ENCODE measurements at places on chromosomes 12 and 14.
A peak's percentile ranks its signal among the peaks of the same experiment; 100 is the strongest.

DNA sequence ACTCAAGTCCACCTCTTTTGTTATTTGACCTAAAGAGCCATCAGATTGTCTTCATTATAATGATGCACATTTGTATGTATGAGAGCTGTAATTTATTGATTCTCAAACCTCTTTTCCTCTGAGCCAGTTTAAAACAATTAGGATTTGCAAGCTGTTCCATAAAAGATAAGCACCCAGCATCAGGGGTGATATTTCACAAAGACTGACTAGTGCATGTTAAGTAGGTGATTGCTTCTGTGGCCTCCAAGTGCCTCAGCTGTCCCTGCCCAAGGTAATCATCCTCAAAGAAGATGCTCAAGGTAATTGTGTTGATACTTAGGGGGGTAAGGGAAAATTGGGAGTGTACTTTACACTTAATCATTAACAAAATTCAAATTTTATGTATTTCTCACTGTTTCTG, 18.2 kb downstream of the CEP128 start:
- no peak for DNase-seq

DNA sequence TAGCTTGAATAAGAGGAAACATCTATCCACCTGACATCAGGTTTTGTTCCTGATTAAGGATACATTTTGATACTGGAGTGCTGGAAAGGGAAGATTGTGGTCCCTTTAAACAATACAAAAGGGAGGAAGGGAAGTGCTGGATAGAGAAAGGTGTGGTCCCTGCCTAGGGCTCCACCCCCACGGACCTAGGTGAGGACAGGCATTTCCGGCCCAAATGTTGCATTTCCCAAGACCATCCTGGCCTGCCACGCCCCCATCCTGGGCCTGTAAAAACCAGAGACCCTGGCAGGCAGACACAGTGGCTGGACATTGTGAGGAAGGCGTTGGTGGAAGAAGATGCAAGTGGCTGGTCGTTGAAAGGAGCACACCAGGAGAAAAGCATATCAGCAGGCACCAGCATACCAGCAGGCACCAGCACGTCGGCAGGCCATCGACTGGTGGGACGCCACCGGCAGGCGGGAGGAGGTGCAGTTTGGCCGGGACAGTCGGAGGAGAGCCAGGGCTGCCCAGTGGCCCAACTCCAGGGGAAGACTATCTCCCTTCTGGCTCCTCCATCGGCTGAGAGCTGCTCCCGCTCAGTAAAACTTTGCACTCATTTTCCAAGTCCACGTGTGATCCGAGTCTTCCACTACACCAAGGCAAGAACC, 53.2 kb upstream of the AMN1 start:
- no peak for DNase-seq

DNA sequence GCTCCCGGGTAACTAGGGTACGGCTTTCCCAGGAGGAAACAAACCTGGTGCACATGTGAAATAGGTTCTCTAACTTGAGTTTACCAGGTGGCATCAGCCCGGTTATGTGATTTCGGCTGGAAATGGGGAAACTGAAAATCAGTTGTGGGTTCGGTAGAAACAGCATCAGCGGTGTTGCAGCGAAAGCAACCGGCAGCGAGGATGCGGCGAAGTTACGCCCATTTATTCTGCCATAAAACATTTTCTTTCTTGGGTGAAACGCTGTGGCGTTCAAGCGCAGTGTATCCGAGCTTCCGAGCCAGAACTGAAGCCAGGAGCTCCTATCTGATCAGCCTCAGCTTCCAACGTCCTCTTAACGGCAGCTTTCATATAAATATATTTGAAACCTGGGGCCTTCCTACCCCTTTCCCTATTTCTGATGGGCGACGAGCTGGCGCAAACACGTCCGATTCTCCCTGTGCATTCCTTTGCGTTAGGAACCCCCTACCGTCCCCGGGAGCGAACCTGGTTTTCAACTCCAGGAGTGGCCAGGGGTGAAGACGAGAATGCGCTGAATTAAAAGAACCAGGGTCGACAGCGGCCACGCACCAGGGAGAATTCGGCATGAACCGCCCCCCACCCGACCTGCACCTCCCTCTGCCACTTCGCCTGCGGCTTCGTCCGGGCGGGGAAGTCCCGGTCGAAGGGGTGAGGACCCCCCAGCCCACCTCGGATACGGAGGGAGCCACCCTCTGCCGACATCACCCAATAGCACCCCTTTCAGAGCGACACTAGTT, 1.6 kb downstream of the DPF3 start:
- DNase-seq: peak; percentile 13

GRCh38 chr12:5444520-5444919, 12.6 kb downstream of the NTF3 start:
- DNase-seq: no peak

DNA sequence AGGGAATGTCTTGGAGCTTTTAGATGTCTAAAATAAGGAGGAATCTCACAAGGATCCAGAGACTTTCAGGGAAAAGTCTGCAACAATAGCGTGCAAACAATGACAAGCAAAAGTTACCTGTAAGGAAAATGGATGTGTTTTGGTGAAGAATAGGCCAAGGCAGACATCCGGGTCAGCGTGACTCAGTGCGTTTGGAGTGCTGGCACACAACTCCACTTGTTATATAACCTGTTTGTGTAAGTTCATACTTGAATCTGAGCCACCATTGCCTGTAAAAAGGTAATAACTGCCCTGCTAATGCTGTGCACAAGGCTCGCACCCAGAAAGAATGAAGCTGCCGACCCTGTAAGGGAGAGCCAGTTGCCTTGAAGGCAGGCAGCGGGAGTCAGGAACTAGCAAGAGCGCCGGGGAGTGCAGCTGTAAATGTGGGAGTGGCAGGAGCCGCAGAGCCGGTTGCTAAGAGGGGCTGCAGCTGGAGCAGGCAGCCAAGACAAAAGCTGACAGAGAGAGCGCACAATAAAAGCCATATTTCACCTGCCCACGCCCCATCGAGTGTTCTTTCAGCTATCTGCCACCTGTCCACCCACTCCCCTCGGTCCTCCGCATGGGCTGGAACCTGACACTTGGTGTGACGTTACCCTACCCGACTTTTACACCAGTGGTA, 638.5 kb upstream of the MIS18BP1 start:
- DNase-seq: no peak

GRCh38 chr14:66982247-66982646, 207.0 kb upstream of the GARIN2 start:
- no peak for DNase-seq

- no peak for DNase-seq
Measured at GRCh38 chr12:44563486-44563885, 312.6 kb downstream of the NELL2 start.

- DNase-seq: no peak
Measured at GRCh38 chr12:130665753-130666152, 50.3 kb downstream of the RIMBP2 start.

GRCh38 chr12:114013575-114014345, 47.6 kb upstream of the RBM19 start:
- no peak for DNase-seq

DNA sequence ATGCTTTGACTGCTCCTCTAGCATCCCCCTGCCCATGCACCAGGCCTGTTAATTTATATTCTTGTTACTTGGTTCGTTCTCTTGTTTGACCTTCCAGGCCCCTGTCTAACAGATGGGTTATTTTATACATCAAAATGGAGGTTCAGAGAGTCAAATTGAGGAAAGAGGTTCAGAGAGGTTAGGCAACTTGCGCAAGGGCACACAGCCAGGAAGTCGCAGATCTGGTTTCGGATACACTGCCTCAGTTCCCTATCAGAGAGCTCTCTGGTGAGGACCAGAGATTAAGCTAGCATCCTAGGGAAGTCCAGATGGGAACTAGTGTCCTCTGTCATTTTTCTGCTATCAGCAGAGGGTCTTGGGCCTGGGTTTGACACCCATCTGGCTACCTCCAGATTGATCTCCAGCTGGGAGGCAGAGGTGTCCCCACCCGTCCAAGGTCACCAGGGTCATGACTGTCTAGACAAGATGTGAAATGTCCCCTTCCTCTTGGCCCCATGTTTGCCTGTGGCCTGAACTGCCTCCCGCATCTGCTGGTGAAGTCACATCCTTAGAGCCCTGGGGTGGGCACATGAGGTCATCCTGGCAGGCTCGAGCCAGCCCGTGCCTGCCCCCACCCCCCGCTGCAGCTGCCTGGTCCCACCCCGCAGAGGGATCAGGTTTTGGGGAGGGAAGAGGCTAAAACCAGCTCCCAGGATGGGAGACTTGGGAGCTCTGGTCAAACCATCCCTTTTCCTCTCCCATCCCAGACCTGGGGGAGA, 84.3 kb upstream of the NCOR2 start:
- DNase-seq: no peak

GRCh38 chr12:93536111-93536765, 36.2 kb upstream of the SOCS2 start:
- DNase-seq: no peak

DNA sequence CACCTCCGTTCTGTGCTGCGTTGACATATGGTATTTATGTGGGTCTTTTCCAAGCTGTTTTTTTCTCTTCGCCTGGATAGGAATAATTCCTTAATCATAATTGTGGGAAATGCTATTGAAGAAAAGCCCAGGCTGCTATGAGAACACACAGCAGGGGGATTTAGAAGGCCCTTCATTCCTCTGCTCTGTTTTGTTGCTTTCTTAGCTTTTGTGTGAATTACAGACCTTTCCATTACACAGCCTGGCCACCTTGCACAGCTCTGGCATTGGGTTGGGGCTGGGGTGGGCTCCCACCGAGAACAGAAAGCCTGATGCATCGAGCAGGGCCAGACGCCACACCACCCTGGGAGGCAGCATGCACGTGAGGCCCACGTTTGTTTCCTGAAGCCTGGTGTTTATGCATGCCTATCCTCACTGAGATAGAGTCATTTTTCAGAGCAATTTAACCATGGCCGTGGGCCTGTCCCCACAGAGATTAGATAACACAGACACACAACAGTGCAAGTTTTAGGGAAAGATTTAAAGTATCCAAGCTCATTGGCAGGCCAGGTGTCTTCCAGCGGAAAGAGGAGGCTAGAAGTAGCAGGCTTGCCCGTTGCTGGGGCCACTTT, 287.6 kb upstream of the PWP1 start:
- DNase-seq: no peak

- DNase-seq: no peak
Measured at GRCh38 chr12:50053583-50053982, 3.8 kb upstream of the ASIC1 start.

- no peak for DNase-seq
Measured at GRCh38 chr12:66491853-66492252, 187.0 kb downstream of the GRIP1 start.

DNA sequence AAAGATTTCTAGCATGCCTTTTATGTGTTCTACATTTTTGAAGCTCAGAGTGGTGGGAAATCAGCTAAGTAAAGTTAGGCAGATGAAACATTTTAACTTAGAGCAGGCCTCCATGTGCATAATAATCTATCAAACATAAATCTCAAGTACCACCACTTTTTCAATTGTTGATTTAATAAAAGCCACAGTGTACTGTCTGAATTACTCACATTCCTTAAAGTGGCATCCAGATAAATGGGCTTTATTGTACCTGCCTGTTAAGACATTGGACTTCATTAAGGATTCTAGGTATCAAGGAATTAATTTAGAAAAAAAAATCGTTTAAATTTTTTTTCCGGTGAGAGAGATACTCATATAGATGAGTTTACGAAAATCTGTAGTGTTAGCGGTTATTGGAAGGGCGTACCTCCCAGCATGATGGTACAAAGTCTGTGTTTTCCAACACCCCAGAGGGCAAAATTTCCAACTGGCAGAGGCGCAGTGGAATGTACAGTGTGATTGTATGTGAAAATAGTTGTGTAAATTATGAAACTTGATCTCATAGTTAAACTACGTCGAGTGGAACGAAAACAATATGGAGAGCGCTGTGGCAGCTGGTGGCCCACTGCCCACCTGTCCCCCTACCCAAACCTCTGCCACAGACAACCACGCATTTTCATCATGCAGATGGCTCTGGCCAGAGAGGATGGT, 25.0 kb downstream of the ELK3 start:
- DNase-seq: no peak

DNA sequence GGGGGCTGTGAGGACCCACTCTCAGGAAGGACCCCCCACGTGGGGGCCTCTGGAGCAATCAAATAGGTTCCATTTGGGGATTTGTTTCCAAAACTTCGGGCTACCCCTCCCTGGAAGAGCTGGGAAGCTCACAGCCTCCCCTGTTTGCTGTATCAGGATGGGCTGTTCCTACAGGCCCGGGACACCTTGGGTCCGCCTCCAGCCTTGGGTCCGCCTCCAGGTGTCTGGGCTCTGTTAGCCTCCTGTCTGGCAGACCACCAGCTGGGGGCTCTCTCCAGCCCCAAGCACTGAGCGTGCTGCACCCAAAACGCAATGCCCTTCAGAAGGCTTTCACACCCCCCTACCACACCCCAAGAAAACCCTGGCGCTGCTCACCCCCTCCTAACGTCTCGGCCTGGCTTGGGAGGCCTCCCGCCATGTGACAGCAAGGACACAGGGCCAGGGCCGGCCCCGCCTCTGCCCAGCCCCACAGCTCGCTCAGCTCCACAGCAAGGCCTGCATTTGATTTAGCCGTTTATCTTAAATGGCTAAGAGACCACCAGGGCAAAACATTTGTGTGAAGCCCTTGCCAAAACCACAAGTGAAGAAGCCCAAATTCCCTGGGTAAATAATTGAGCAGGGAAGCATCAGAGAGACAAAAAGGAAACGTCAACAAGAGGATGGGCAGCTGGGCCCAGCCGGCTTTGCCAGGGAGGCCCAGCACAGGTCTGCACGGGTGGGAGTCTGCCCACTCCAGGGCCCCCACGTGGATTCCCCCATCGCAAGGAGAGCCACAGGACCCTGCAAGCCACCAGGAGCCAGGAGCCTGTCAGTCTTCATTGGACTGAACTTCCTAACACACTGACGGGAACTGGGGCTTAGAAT, 39.9 kb downstream of the BCL11B start:
- no peak for DNase-seq

- DNase-seq: no peak
Measured at GRCh38 chr14:105853089-105853906, 326.9 kb downstream of the TMEM121 start.

GRCh38 chr12:70267550-70267949, 24.3 kb downstream of the CNOT2 start:
- no peak for DNase-seq

DNA sequence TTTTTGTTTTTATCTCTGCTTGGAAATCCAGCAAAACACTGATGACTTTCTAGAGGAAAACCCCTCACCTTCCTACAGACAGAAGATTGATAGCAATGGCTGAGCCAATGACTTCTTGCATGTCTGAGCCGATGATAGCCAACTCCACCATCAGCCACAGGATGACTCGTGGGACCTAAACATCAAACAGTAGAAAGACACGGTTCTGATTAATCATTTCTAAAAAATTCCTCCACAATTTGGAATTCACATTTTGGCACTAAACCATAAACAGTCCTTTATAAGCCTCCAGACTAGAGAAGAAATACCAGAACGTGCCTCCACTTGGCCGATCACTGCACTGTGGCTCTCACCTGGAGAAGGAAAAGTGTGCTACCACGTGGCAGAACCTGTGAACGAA, 25.9 kb downstream of the SLC11A2 start:
- no peak for DNase-seq

- no peak for DNase-seq
Measured at GRCh38 chr14:74638066-74638465, 26.0 kb upstream of the LTBP2 start.

- DNase-seq: peak; percentile 37
Measured at GRCh38 chr12:93245543-93245942, 132.2 kb upstream of the NUDT4 start.

GRCh38 chr12:78275886-78276285, 445.2 kb downstream of the NAV3 start:
- DNase-seq: no peak
